ENCODE measurements at places on chromosomes 5 and 9.

DNA sequence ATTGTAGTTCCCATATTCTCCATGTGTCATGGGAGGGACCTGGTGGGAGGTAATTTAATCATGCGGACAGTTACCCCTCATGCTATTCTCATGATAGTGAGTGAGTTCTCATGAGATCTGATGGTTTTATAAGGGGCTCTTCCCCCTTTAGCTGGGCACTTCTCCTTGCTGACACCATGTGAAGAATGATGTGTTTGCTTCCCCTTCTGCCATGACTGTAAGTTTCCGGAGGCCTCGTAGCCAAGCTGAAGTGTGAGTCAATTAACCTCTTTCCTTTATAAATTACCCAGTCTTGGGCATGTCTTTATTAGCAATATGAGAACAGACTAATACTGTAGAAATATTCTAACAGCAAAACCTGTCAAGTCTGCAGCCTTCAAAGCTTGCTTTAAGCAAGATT is 293.2 kb downstream of the CTNND2 start:
- DNase-seq, result no peak

- DNase-seq, result no peak
Observed at GRCh38 chr9:127944586-127945218, 7.0 kb upstream of the DPM2 start.

- DNase-seq, result no peak
Observed at GRCh38 chr9:98078895-98079294, 22.4 kb downstream of the NANS start.

DNA sequence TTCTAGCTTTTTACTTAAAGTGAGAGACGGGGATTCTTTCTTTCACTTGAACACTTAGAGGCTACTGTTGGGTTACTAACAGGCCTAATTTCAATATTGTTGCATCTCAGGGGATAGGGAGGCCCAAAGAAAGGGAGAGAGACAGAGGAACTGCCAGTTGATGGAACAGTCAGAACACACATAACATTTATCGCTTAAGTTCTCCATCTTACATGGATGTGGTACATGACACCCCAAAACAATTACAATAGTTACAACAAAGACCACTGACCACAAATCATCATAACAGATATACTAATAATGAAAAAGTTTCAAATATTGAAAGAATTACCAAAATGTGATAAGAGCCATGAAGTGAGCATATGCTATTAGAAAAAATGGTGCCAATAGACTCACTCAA is 4.3 kb upstream of the RIC1 start:
- no peak for DNase-seq

DNA sequence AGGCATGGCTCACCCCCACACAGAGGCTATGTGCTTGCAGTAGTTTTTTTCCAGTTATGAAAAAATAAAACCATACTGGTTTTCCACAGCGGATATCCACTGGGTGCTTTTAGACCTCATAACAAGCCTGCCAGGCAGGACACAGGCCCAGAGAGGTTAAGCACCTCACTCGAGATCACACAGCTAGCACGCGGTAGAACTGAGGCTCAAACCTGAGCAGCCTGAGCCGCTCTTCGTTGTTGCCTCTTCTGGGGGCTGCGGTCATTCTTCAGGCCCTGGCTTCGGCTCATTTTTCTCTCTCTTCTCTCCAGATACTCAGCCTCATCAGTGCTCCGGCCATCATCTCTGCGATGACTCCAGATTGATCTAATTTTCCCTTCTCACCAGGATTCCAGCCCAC is 196.0 kb downstream of the TTLL11 start:
- DNase-seq, result no peak

DNA sequence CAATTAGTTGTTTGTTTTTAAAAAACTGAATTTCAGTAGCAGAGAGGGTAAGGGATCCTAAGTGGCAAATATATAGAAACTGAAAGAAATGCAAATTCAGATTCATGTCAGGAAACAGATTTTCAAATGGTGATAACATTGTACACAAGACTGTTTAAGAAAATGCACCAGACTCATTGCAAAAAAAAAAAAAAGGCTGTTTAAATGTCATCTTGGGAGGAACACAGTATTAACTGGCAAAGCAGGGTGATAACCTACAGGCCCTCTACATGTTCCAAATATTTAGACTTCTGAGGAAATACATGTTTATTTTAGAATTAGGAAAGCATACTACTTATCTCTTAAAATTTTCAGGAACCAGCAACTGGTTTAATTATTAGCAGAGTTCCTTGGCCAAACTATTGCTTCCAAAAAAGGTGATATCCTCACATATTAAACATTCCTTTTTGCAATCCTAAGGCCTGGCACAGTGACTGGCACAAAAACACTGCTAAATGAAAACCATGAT is 114.5 kb downstream of the TSSK1B start:
- DNase-seq, result no peak

DNA sequence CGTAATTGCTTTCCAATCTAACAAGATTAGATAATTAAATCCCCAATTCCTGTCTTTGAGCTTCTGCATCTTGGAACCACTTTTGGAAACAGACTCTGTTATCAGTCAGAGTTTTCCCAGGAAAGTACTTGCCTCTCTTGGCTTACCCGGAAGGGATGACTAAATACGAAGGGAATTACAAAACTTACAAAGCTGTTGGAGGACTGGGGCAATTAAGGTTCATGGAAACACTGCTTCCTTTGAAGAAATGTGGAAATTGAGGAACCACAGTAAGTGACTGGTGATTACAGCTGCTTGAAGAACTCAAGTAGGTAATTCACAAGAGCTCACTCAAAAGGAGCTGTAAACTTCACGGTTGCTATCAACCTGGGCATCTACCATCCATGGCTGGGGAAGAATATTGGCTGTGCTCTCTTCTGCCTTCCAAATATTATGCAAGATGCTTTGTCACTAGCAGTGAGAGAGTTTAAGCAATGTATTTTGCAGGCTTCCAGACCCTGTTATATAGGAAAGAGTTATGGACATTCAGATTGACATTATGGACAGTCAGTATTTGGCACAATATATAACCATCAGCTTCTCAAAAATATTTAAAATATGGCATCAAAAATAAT is 104.6 kb upstream of the MAN2A1 start:
- DNase-seq, result no peak

DNA sequence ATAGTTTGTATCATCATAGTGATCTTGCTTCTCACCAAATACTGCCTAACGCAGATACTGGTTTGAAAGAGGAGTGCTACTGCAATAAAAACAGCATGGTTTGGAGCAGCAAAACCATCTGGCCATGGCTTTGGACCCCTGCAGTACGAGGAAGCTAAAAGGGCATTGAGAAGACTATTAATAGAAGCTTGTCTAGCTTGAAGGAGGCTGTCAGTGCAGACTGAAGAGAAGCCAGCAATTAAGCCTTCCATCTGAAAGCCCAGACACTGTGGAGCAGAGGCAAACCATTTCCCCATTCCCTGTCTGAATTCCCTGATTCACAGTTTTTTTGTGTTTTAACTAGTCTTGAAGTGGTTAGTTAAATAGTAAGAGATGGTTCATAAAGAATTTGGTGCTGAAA is 281.6 kb downstream of the PTPRD start:
- DNase-seq, result no peak

DNA sequence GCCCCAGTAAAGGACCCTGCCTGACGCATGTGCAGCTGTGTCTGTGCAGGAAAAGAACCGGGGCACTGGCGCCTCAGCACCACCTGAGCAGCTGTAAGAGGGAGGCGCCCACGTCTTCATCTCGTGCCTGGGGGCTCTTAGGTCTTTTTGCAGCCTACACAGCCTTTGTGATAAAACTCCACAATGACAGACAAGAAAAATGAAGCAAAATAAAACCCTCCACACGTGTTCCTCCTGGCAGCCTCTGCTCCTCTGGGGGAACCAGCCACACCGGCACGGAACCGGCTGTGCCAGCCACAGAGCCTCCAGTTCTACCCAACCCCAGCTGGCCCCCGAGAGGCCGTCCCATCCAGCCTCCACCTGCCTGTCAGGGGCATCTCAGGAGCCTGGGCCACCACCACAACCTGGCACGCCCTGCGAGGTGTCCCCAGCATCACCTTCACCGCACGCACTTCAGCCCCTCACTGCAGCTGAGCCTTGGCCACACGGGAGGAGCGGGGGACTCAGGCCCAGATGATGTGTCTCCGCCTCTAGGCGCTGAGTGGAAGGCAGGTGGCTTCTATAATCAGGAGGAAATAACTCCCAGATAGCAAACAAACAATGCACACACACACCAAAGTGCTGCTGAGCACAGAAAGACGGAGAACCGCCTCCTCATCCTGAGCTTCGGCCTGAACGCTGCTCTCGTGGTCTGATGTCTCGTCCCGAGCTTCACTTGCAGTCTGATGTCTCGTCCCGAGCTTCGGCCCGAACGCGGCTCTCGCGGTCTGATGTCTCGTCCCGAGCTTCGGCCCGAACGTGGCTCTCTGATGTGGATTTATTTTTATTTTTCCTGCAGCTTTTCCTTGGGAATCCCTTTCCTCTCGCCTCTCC is 28.6 kb upstream of the NSMF start:
- no peak for DNase-seq

- no peak for DNase-seq
Observed at GRCh38 chr9:11039006-11039405, 426.2 kb upstream of the PTPRD start.

DNA sequence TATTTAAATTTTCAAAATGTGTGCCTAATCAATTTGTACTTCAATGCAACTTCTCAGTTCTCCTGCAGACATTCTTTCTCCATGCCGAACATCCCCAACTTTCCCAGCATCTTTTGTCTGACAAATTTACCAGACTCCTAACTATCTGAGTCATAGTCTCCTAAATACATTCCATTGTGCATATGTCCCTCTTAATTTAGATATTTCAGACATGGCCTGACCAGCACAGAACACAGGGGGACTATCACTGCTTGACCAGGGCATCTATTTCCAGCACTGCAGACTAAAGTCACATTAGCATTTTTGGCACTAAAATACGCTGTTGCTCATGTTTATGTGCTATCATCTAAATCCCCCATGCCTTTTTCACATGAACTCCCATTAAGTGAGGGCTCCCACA is 71.9 kb downstream of the ITGA1 start:
- DNase-seq, result no peak

DNA sequence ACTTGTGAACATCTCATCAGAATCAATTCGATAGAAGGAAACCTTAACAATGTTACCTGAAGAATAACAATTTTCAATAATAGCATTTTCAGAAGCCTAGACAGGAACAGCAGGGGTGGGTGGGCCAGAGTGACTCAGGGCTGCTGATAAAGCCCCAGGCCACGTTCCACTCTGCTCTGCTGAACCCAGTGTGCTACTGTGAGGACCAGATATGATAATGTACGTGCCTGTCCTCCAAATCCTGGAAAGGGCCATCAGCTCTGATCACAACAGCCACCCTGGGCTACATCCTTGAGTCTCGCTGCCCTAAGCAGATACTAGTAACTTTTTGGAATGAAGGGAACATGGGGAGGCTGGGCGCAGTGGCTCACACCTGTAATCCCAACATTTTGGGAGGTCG is 91.3 kb downstream of the PRRT1B start:
- no peak for DNase-seq

- no peak for DNase-seq
Observed at GRCh38 chr9:129602598-129603415, 18.1 kb downstream of the C9orf50 start.

GRCh38 chr9:76018235-76018634 is 127.8 kb downstream of the PCSK5 start:
- no peak for DNase-seq

DNA sequence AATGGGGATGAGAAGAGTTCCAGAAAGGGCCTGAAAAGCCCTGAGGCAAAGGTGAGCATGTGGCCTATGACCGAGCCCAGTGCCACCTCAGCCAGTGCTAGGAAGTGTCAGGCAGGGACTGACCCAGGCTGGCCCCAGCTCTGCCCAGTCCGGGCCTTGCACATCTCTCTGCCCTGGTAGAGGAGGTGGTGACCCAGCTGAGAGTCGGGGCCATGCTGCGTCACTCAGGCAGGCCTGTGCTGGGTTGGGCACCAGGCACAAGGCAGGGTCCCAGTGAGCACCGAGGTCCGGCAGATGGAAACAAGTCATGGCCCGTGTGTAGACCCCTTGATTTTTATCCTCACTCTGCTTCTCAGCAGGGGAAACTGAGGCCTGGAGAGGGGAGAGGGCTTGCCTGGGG is 729 bp downstream of the CDHR2 start:
- no peak for DNase-seq

- no peak for DNase-seq
Observed at GRCh38 chr5:164553851-164554250, 1048.4 kb downstream of the MAT2B start.

DNA sequence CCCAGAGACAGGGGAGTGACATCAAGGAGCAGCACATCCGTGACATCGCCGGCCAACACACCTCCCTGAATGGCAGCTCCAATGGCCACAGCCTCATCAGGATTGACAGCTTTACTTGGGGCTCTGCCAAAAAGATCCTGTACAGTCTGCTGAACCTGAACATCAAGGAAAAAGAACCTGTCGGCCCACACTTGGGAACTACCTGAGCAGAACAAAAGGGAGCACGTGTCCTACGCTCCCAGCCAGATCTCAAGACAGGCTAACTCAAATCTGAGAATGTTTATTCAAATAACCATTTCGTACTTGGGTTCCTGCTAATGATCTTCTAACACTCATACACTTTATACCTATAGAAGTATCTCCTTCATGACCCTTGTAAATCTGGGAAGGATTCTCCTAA is 15.3 kb downstream of the HSPA9 start:
- peak; percentile 12 for DNase-seq

DNA sequence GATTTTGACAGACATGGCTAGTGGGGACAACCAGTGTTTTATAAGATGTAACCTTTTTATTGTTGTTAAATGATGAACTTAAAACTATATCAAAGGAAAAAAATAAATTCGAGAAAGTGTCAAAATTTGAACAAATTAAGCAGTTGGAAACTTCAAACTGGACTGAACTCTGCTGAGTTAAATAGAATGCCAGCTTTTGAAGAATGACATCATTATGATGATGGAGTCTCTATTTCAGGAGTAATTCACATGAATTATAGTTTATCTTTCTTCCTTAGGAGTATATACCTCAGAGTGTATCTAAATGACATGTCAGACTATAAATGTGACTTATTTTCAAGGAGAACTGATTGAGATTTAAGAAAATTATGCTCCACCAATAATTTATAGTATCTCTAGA is 125.2 kb downstream of the CAMK4 start:
- DNase-seq, result no peak

- DNase-seq, result no peak
Observed at GRCh38 chr9:133470988-133471387, 7.9 kb downstream of the SLC2A6 start.

GRCh38 chr9:135370411-135371375 is 108.9 kb upstream of the PPP1R26 start:
- no peak for DNase-seq

- DNase-seq, result peak; percentile 55
Observed at GRCh38 chr5:119332978-119333401, 22.8 kb upstream of the TNFAIP8 start.

GRCh38 chr9:128065907-128066712 is 1.0 kb downstream of the NAIF1 start:
- no peak for DNase-seq

- no peak for DNase-seq
Observed at GRCh38 chr5:115190388-115190787, 20.7 kb upstream of the TRIM36 start.

DNA sequence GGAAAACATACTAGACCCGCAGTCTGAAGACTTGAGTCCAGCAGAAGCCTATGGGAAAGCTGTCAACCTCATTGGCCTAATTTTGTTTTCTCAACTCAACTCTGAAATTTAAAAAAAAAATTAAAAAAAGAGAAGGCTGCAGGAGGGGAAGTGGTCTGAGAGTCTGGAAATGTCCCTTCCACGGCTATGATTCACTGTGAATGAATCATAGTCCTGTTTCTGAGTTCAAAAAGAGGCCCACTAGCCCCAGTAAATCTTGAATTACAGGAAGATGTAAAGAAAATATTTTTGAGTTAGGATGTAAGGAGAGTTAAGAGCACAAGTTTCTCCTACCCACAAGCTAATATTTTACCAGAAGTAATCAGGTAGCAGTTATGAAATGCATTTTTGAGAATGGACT is 565.5 kb upstream of the DMAC1 start:
- DNase-seq, result no peak
